A549 (cell line): ENCODE measurements at places on chromosomes 4 and X. TPM values are rescaled to one million over a fixed set of nuclear protein-coding genes. Genes with fewer than 3 reads are reported as not detected.

DNA sequence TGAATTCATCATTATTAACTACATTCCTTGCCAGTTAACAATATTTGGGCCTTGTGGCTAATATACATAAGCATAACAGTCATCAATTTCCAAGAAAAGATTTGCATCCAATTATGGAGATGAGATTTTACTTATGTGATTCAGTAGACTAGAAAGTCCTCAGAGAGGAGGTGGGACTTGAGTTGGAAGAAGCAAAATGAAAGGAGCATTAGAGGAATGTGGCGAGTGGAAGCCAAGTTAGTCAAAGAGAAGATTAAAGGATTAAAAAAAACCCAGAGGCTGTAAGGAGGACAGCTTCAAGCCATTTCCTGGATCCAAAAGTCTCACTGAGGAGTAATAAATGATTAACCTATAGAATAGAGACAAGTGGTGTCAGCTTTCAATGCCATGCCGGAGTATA lies 1099.4 kb upstream of the IGFBP7 start:
- DNase-seq, result no peak

- no peak for DNase-seq
Observed at GRCh38 chr4:56149591-56149990, 200.8 kb downstream of the CEP135 start.

DNA sequence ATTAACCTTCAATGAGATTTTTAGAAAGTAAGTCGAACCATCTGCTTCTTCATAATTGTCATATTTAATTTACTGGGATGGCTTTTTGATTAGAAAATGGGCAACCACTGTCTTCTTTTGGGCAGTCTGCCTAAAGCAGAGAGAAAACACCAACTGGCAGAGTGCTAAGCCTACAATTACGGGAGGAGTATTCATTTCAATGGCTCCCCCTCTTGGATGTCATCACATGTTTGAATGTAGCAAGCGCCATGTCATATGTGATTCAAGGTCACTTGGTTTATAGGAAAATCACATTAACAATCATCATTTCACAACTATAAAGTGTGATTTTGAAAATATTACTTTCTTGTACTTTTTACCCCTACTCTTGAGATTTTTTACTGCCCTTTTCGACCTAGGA lies 261.9 kb downstream of the FRMPD4 start:
- DNase-seq, result no peak

Gene KLHL5
- polyA plus RNA-seq, result 51.9 to 63.2 TPM (median 62.4 TPM) in 3 replicates

Gene FRG2
- not detected in 3 replicates for polyA plus RNA-seq
